ENCODE measurements at places on chromosomes 2 and 18.

DNA sequence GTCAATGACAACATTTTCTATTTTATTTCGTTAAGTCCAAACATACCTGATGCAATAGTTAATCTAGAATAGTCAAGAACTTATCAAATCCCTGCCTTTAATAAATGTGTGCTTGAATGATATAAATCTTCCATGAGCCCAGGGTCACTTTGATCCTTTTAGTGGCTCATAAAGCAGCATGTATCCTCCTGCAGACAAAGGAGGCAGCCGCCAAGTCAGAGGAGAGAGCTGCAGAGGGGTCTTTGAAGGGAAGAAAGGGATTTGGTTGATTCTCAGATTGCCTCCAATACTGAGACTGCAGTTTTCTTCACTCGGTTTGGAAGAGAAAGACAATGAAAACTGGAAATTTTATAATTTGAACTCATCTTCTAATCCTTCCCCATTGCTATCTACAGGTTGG is 378.4 kb upstream of the PIK3C3 start:
- DNase-seq = no peak

DNA sequence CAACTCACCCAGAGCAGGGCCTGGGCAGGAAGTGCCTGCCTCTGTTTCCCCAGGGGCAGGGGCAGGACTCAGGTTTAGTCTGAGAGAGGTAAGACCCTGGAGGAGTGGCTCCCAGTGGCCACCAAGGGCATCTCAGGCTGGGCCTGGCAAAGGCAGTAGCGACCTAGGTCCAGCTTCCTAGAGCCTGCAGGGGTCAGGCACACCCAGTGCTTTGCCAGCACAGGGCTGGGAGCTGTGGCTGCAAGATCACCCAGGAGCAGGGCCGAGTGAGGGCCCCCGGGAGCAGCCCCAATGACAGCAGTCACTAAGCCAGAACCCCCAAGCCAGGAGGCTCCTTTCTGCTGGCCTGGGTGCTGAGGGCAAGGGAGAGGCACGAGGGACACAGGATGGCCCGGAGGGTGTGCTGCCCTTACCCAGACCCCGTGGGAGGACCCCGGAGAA is 8.8 kb upstream of the DUSP2 start:
- no peak for DNase-seq

DNA sequence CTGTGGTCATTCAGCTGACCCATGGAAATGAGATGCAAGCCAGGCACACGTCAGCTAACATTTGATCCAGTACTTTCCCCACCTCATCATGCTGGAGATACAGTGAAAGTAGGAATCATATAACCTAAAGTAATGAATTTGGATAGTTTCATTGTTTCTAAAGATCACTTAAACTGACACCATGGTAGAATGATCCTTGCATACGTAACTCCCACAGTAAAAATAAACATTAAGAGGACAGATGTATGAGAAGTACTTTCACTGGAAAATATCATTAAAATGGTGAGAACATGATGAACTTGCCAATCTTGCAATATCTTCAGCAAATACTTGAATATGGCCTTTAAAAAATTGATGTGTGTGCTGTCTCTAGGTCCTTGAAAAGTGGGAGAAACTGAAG is 85.4 kb downstream of the MAIP1 start:
- DNase-seq = no peak

DNA sequence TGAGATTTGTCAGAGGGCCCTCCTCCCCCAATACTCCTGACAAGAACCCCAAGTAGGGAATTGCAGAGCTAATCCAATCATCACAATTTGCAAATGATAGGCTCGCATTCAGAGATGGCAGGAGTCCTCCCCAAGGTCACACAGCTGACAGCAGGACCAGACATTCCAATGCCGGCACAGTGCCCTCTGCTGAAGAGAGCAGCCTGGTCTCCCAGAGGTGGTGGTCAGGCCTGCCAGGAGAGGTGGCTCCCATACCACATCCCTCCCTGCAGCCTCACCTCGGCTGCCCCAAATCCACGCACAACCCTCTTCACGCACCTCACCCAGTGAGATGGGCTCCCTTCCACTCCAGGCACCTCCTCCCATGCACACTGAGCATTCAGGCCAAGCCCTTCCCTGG is 25.4 kb downstream of the EN1 start:
- DNase-seq = no peak

DNA sequence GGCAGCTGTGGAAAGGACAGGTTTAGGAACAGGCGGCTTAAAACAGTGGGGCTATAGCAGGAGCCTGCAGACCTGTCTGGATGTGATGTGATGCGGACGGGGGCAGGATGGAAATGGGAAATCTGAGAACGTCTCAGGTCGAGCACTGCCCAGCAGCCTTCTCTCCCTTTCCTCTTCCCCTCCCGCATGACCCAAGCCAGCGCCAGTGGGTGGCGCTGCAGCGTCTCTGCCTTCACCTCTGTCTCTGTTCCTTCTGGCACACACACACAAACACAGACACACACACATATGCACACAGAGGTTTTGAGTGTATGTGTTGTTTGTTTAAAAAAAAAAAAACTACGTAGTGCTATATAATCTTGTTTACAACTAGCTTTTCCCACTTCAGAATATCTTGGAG is 82.0 kb upstream of the SLC66A3 start:
- peak; percentile 27 for DNase-seq

- peak; percentile 47 for DNase-seq
These were observed 1.3 kb downstream of the TMEM131 start for GRCh38 chr2:97994476-97994875.

DNA sequence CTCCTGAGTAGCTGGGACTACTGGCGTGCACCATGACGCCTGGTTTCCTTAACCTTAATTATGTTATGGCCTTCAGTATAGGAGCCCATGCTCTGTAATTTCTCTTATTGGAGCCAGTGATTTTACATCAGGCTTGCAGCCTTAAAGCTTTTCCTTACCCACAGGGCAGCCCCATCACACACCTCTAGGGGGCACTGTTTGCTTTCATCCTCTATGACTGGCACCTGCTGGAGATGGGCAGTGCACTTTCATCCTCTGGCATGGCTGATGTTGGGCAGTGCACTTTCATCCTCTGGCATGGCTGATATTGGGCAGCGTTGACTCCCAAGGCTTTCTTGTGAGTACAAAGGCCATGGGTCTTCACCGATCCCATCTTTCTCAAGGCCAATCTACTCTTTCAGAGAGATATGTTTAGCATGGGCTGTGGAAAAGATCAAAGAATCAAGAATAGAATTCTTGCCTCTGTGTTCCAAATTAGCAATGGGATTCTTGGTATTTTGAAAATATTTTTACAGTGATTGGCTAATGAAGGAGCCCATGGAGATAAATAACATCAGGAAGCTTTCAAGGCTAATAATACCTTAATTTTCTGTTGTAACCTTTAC is 80.7 kb upstream of the MEX3C start:
- peak; percentile 81 for DNase-seq

GRCh38 chr2:85785027-85785822 is 31.4 kb downstream of the ATOH8 start:
- no peak for DNase-seq

- no peak for DNase-seq
These were observed 121.2 kb upstream of the SLC35G4 start for GRCh38 chr18:11488175-11488574.

GRCh38 chr2:98715812-98716451 is 15.0 kb downstream of the MGAT4A start:
- DNase-seq = no peak

DNA sequence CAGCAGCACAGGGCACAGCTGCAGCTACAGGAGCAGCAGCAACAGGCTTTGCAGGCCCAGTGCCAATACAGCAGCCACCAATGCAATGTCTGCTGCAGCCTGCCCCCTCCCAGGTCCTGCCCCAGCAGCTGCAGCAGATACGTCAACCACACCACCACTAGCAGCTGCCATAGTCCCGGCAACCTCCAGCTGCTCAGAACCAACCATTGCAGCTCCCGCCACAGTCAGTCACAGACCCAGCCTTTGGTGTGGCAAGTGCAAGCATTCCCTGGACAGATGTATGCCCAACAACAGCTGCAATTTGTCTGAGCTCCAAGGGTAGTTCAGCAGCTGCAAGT is 53.3 kb upstream of the TUBA3E start:
- DNase-seq = no peak

- DNase-seq = no peak
These were observed 26.9 kb downstream of the INPP4A start for GRCh38 chr2:98471402-98472131.

- DNase-seq = no peak
These were observed 24.5 kb downstream of the IMPA2 start for GRCh38 chr18:12005538-12006487.

GRCh38 chr2:70035344-70035844 is 51.9 kb upstream of the PCBP1 start:
- no peak for DNase-seq

DNA sequence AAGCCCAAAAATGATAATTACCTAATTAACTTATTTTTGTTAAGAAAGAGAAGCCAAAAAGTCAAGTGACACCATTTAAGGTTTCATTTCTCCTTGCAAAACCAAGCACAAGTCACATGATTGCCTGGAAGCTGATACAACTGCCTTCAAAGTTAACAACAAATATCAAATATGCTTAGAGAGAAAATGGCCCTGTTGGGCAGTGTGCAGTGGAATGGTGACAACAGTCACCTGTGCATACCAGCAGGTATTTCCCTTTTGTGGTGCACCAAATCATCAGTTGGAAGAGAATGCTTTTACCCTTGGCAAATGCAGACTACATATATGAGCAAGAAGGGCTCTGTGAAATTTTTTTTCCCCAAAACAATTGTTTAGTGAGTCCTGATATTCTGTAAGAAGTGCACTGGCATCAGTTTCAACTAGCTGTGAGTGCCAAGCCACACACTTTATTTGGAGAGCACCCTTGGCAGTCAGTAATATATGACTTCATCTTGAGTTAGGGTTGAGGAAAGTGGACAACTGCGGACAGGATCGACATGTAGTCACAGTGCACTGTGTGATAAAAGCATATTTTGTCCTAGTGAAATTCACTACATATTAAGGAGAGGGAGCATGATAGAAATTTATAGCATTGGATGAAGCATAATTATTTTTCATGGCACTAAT is 74.9 kb upstream of the DOCK10 start:
- DNase-seq = no peak

GRCh38 chr2:30653847-30654246 is 153.4 kb downstream of the CAPN13 start:
- DNase-seq = no peak

GRCh38 chr2:16625201-16625729 is 40.4 kb downstream of the CYRIA start:
- peak; percentile 91 for DNase-seq

- no peak for DNase-seq
These were observed 86.1 kb upstream of the ZCCHC2 start for GRCh38 chr18:62436636-62437234.

DNA sequence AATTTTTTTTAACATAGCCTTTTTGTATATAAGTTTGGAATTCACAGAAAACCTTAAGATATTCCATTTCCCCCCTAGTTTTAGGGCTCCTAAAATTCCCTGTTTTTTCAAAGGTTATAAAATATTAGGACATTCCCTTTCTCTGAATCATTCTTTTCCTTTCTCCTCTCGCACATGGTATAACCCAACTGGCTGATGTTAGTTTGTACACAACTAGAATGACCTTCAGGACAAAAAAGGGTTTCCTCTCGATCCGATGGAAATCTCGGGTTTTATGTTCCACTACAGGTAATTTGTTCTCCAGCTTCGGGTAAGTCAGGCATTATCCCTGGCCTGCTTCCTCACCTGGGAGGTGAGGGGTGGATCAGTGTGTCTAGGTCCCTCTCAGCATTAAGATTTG is 215.1 kb downstream of the LDLRAD4 start:
- no peak for DNase-seq

DNA sequence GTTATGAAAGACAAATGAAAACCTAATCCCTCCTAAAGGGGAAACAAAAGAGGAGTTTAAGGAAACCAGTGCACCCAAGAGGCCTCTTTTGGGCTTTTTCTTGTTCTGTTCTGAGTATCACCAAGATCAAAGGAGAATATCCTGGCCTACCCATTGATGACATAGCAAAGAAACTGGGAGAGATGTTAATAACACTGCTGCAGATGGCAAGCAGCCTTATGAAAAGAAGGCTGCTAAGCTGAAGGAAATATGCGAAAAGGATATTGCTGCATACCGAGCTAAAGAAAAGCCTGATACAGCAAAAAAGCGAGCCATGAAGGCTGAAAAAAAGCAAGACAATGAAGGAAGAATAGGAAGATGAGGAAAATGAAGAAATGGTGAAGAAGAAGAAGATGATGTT is 23.6 kb upstream of the STAT4 start:
- no peak for DNase-seq

DNA sequence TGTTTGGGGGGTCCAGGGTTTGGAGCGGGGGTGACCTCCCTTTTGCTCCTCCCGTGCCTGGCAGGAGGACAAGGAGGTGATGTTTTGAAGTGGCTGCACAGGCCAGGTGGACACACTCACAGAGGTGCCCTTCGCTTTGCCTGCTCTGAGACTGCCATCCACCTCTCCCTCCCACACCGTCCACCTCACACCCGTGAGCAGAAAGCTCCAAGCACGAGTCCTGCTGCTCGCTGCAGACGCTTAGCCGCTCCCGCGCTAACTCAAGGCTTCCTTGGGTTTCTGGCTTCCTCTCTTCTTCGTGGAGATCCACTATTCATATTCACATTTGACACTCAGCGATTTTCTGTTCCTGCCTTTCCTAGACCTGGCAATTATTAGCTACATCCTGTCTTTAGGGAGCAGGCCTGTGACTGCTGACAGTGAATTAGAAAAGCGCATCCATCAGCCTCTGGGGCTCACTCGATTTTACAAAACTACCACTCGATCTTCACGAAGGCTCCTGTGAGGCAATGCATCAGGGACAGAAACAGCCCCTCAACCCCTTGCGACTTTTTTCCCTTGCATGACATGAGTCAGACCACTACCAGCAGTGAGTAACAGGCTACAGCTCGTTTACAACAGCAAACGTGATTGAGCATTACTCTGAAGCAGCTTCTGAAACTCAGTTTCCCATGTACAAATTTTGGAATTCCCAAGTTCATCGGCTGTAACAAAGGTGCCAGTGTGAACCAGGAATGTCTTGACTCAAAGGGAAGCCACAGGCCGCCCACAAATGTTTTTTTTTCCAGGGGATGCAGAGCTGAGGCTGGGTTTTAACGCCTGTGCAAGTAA is 238.7 kb upstream of the SOX11 start:
- DNase-seq = no peak

Data from OCI-M1 (cell line).